ENCODE measurements at places on chromosomes 3 and 15.

GRCh38 chr3:147368561-147369221 lies 37.7 kb downstream of the ZIC4 start:
- DNase-seq, result no peak

DNA sequence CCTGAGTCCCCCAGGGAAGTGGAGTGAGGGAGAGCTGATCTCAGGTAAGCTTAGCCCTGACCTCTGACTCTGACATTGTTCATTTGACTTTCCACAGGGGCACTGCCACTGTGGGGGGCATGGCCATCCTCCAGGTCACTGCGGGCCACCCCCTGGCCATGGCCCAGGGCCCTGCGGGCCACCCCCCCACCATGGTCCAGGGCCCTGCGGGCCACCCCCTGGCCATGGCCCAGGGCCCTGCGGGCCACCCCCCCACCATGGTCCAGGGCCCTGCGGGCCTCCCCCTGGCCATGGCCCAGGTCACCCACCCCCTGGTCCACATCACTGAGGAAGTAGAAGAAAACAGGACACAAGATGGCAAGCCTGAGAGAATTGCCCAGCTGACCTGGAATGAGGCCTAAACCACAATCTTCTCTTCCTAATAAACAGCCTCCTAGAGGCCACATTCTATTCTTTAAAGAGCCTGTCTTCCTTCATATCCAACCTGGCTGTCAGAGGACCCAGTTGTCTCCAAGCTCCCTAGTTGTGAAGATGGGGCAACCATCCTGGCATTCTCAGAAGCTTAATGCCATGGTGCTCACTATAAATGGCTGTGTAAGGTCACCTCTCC lies 1.9 kb upstream of the DISP2 start:
- DNase-seq, result no peak

DNA sequence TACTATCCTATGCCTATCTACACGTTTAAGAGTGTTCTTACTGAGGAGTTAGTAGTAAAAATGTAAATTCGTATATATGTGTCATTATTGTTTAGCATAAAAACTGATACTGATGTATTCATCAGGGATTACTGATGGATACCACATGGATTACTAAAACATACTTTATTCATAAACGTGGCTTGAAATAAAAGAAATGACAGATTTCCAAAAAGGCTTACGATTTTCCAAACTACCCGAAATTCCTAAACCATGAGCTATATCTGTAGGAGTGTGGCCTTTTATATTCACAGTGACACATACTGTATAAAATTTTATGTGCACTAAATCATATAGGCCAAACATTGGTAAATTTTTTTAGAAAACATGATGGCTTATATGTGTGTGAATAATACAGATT lies 6.9 kb downstream of the TSC22D2 start:
- DNase-seq, result no peak

DNA sequence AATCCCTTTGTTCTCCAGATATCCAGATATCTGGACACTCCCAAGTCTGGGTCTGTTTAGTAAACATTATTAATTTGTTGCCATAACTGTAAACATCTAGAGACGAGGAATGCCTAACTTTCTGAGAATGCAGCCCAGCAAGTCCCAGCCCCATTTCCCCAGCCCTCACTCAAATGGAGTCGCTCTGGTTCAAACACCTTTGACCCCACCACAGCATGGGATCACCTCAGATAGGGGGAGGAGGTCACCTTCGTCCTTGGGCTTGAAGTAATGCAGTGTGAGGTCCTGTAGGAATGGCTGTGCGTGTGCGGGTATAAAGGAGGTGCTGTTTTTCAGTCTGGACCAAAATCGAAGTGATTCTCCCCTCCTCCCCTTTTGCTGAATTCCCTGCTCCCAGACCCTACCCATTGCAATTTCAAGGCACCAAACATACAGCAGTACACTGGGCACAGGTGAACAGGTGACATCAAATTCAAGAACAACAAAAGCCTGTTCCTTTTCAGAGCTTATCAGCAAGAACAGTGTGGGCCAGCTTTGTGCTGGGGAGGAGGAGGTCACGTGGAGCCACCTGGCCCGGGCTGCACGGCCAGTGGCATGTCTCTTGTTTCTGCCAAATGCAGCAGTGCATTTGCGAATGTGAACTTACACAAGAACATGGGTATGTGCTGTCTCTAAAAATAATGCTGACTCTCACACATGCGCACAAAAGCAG lies 57.5 kb upstream of the TRPM1 start:
- DNase-seq, result no peak

GRCh38 chr3:171494457-171495109 lies 34.4 kb upstream of the TNIK start:
- no peak for DNase-seq

DNA sequence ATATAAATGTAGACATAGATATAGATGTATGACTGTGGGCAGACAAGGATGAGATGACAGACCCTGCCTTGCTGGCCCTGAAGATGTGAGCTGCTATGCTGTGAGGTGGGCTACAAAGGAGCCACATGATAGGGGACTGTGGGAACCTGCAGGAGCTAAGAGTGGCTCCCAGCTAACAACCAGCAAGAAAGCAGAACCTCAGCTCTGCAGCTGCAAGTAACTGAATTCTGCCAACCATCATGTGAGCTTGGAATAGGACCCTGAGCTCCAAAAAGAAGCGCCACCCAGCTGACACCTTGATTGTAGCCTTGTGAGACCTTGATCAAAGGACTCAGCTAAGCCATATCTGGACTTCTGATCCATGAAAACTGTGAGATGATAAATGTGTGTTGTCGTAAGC lies 123.3 kb upstream of the GRM7 start:
- DNase-seq, result no peak
